ENCODE measurements at places on chromosomes 5 and 9.

- H3K27me3 ChIP-seq, result no peaks in the 10 kb centered on the region
- no peaks in the 10 kb centered on the region for H3K36me3 ChIP-seq
- DNase-seq, result no peak
- H3K4me3 ChIP-seq, result no peak overlapping the region
- no peak overlapping the region for H3K27ac ChIP-seq
- H3K4me1 ChIP-seq, result peaks cover 4% of the 10 kb centered on the region
Measured at GRCh38 chr5:94024101-94024500, 282.7 kb upstream of the POU5F2 start.

GRCh38 chr9:126939821-126940221 lies 25.2 kb downstream of the RALGPS1 start:
- peak overlapping the region; percentile 43 for H3K27ac ChIP-seq
- peak; percentile 53 for DNase-seq
- no peak overlapping the region for H3K4me3 ChIP-seq
- no peaks in the 10 kb centered on the region for H3K4me1 ChIP-seq

DNA sequence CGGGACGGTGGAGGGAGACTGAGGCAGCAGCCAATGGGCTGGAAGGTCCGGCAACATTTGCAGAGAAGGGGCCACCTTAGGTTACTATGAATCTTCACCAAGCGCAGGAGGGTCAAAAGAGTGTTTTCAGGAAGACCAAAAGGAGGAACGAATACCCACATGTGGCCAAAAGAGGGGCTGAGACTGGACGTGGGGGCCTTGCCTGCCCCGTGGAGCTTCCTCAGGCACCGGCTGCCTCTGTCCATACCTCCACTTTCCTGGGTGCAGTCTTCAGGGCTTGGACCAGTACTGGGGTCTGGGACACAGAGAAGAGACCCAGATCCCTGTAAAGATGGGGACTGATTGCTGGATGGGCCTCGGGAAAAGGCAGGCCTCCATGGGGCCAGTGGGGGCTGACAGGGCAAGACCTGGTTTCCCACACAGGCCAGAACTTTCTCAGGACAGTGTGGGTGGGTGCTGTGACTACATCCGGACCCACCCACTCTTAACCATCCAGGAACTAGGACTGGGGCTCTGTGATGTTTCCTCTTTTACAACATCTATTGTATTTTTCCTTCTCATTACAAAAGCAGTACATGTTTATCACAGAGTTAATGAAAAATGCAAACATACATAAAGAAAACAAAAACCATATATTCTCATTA lies 294.7 kb downstream of the ZSWIM6 start:
- H3K27me3 ChIP-seq, result no peaks in the 10 kb centered on the region
- no peak for DNase-seq
- no peaks in the 10 kb centered on the region for H3K36me3 ChIP-seq
- H3K4me3 ChIP-seq, result peak overlapping the region; percentile 55

GRCh38 chr9:127004946-127005769 lies 90.6 kb downstream of the RALGPS1 start:
- no peak overlapping the region for H3K4me3 ChIP-seq
- no peak overlapping the region for H3K27ac ChIP-seq
- DNase-seq, result no peak
- no peaks in the 10 kb centered on the region for H3K27me3 ChIP-seq

GRCh38 chr5:114360357-114360756 lies 1.5 kb upstream of the KCNN2 start:
- H3K27ac ChIP-seq, result no peak overlapping the region
- no peak for DNase-seq
- H3K36me3 ChIP-seq, result no peaks in the 10 kb centered on the region
- peaks cover 8% of the 10 kb centered on the region for H3K4me1 ChIP-seq
- H3K27me3 ChIP-seq, result no peaks in the 10 kb centered on the region

DNA sequence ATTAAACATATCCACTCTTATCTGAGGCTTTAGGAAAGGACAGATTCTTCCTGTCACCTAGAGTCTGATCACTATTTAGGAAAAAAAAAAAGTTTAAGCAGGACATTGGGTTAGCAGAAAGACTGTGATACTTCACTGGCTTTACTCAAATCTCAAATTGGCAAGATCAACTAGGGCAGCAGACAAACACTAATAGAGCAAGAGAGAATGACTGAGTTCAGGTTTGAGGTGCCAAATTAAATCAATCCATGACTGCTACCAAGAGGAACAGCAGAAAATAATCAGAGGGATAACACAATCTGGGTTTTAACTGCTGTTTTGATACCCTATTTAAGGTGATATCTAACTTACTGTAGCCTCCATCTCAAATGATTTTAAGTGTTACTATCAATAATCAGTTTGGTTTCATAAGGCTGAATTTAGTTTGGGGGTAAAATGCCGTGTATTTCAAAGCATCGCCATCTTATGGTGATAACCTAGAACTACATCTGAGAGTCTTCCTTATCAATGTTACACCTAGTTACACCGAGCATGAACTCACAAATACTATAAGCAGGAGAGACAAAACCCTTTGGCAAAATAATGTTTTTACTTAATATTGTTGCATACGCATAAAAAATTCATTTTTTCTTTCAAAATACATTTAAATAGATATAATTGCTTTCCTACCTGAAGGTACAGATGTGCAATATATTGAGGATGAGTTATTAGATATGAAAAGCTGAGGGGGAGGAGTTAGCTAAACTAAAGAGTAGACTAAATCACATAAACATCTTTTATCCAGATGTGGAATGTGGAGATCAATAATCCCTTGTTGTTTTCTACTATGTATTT lies 286.4 kb upstream of the CDH12 start:
- no peaks in the 10 kb centered on the region for H3K27me3 ChIP-seq
- no peaks in the 10 kb centered on the region for H3K4me1 ChIP-seq
- no peak overlapping the region for H3K4me3 ChIP-seq
- no peaks in the 10 kb centered on the region for H3K36me3 ChIP-seq

DNA sequence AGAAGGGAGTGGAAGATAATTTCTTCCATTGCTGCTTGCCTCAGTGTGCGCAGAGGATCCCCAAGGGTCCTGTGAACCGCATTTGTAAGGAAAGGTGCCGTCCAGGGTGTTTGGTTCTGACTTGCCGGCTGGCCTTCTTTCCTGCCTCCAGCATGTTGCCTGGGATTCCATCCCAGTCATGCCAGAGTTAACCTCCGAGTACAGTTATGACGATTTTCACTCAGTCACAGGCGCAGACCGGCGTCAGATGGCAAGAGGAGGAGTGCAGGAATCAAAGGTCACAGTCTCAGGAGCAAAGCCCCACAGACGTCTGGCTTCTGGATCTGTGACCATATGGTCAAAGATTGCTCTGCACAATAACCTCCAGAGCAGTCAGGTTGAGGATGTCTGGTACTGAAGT lies 5.9 kb upstream of the GADD45G start:
- peaks cover 15% of the 10 kb centered on the region for H3K4me1 ChIP-seq
- H3K4me3 ChIP-seq, result no peak overlapping the region
- DNase-seq, result no peak
- H3K36me3 ChIP-seq, result no peaks in the 10 kb centered on the region
- no peak overlapping the region for H3K27ac ChIP-seq
- no peaks in the 10 kb centered on the region for H3K27me3 ChIP-seq

GRCh38 chr9:72675586-72675985 lies 154.2 kb downstream of the TMC1 start:
- H3K36me3 ChIP-seq, result no peaks in the 10 kb centered on the region
- H3K27me3 ChIP-seq, result no peaks in the 10 kb centered on the region
- DNase-seq, result no peak
- no peaks in the 10 kb centered on the region for H3K4me1 ChIP-seq
- no peak overlapping the region for H3K27ac ChIP-seq
- no peak overlapping the region for H3K4me3 ChIP-seq

DNA sequence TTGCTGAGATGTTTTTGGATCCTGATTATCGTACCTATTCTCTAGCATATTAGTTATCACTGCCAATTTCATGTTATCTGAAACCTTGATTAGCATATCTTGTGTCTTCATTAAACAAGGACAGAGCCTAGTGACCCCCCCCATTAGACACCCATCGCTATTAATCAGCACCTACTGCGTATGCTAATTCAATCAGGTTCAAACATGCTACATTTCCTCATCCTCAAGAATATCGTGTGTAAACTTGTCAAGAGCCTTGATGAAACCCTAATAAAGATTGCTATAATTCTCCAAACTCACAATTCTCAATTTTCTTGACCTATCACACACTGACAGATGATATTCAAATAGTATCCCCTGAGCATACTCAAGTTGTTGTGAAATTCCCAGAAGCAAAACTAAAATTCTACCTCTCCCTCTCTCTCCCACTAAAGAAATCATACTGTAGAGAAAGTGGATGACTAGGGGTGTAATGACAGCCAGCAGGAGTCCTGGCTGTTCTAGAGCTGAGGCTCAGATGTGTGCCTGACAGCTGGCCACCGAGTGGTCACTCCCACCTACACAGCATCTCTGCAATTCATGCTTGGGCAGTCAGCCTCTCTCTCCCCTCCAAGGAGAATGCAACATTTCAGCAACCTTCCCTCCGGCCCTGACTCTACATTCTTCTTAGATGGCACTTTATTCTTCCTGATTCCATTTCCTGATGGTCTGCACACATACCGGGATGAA lies 9.2 kb upstream of the ZNF354A start:
- no peaks in the 10 kb centered on the region for H3K27me3 ChIP-seq
- no peak overlapping the region for H3K27ac ChIP-seq
- DNase-seq, result no peak
- no peak overlapping the region for H3K4me3 ChIP-seq

GRCh38 chr5:76180814-76181805 lies 97.9 kb downstream of the SV2C start:
- no peak for DNase-seq
- no peak overlapping the region for H3K4me3 ChIP-seq
- H3K4me1 ChIP-seq, result no peaks in the 10 kb centered on the region
- no peak overlapping the region for H3K27ac ChIP-seq
- no peaks in the 10 kb centered on the region for H3K36me3 ChIP-seq

- no peaks in the 10 kb centered on the region for H3K4me1 ChIP-seq
- no peak overlapping the region for H3K27ac ChIP-seq
- H3K4me3 ChIP-seq, result no peak overlapping the region
Measured at GRCh38 chr9:91275655-91276054, 86.1 kb downstream of the AUH start.

- H3K27ac ChIP-seq, result no peak overlapping the region
- no peak overlapping the region for H3K4me3 ChIP-seq
- DNase-seq, result no peak
- peaks cover 3% of the 10 kb centered on the region for H3K4me1 ChIP-seq
- no peaks in the 10 kb centered on the region for H3K27me3 ChIP-seq
Measured at GRCh38 chr5:40775085-40775845, 19.5 kb upstream of the TTC33 start.

GRCh38 chr5:131536211-131536826 lies 98.7 kb downstream of the RAPGEF6 start:
- H3K4me1 ChIP-seq, result no peaks in the 10 kb centered on the region
- no peak overlapping the region for H3K4me3 ChIP-seq
- no peak for DNase-seq
- no peaks in the 10 kb centered on the region for H3K27me3 ChIP-seq

GRCh38 chr9:137042751-137043727 lies 2.9 kb downstream of the NPDC1 start:
- peaks cover 3% of the 10 kb centered on the region for H3K27me3 ChIP-seq
- no peak for DNase-seq
- H3K36me3 ChIP-seq, result no peaks in the 10 kb centered on the region
- no peak overlapping the region for H3K27ac ChIP-seq
- H3K4me3 ChIP-seq, result no peak overlapping the region
- no peaks in the 10 kb centered on the region for H3K4me1 ChIP-seq

DNA sequence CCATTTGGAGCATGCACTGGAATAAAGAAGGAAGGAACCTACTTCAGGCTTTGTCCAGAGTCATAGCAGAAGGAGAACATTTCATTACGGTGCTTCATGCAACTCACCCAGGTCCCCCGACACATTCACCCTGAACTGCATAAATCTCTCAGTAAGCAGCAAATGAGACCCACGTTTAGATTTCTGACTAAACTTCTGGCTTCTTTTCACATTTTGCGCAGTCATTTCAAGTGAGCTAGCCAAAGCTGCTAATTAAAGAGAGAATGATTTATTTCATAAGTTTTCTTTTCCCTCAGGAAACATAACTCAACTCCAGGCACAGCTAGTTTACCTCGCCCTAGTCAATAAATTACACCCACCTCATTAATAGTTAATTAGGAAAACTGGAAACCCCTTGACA lies 88.6 kb upstream of the GAS1 start:
- no peaks in the 10 kb centered on the region for H3K4me1 ChIP-seq
- no peaks in the 10 kb centered on the region for H3K36me3 ChIP-seq
- no peak overlapping the region for H3K4me3 ChIP-seq
- DNase-seq, result no peak
- H3K27me3 ChIP-seq, result no peaks in the 10 kb centered on the region

- H3K4me3 ChIP-seq, result no peak overlapping the region
- H3K27me3 ChIP-seq, result no peaks in the 10 kb centered on the region
- no peak overlapping the region for H3K27ac ChIP-seq
- DNase-seq, result peak; percentile 81
- H3K4me1 ChIP-seq, result no peaks in the 10 kb centered on the region
- H3K36me3 ChIP-seq, result no peaks in the 10 kb centered on the region
Measured at GRCh38 chr5:73763300-73764032, 137.5 kb downstream of the ARHGEF28 start.

GRCh38 chr5:172399826-172400225 lies 54.5 kb downstream of the SH3PXD2B start:
- H3K27ac ChIP-seq, result no peak overlapping the region
- no peaks in the 10 kb centered on the region for H3K4me1 ChIP-seq
- H3K4me3 ChIP-seq, result no peak overlapping the region
- no peak for DNase-seq
- H3K36me3 ChIP-seq, result no peaks in the 10 kb centered on the region

DNA sequence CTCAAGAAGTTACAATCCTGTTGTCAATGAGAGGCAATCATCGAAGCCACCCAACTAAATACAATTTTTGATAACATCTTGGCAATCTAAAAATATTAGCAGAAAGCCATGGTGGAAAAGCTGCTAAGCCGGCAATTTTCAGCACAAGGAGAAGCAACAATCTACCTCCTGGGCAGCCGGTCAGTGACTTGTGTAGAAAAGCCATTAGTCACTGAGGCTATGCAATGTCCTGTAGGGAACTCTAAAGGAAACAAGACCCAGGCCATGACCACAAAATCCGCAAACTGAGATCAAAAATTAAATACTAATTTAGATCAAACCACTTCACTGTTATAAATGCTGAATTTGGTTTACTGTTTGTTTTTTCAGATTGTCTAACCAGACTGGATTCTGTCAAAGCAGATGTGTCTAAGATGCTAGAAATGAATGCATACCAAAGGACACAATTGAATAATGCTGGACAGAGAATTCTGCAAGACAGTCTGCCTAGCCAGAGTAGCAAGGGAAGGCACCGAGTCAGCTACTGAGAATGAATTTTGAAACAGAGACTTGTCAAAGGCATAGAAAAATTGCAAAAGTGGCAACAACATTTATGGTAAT lies 384.8 kb downstream of the PRELID2 start:
- no peak overlapping the region for H3K4me3 ChIP-seq
- no peaks in the 10 kb centered on the region for H3K4me1 ChIP-seq
- H3K36me3 ChIP-seq, result no peaks in the 10 kb centered on the region
- no peak for DNase-seq
